RKO (cell line): ENCODE measurements at places on chromosomes 3 and 15.

- DNase-seq, result no peak
These were observed 198.9 kb downstream of the ROBO1 start for GRCh38 chr3:79568938-79569337.

DNA sequence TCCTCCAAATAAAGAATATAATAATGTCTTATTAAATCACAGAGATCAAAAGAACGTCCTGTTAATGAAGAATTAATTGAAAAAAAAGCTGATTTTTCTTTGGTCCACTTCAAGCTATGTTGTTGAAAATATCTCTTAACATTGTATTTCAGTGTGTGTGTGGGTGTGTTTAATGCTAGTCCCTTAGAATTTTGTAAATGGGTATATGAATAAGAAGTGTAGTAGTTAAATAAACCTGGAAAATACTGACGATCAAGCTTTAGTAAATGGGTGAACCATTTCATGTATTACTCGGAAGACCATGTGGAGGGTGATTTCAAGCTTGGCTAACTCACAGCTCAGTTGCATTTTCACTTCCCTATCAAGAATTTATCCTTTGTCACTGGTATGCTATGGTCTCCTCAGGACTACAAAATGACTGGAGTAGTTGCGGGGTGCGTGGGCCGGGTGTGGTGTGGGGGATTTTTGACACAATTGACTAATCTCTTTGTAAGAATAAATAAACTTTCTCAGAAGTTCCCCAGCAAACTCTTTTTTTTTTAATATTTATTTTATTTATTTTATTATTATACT is 586.4 kb downstream of the GRM7 start:
- no peak for DNase-seq

DNA sequence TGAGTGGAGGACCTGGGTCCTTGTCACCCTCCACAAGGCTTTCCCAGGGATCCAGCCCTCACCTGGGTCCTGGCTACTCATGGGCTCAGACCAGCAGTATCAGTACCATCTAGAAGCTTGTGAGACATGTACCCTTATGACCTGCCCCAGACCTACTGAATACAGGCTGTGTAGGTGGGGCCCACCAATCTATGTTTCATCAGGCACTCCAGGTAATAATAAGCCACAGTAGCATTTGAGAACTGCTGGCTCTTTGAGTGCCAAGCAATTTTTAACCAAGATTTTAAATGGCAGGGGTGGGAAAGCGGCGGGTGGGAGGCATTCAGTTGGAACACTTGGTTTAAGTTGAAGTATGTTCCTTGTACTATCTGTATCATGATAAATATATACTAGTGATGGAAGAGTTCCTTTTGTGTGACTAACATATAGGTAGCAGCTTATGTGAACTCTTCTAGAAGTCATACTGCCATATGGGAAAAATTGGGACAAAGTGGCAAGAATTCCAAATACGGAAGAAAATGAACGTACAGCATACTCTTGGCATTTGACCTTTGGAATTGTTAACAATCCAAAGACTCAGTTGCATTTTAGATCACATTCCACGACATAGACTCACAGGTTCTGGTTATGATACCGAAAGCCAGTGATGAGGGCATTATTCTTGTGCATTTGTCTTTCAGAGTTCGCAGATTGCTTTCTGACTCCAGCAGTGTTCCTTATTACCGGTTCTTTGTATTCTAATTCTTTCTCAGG is 190.4 kb downstream of the GHSR start:
- DNase-seq, result no peak

DNA sequence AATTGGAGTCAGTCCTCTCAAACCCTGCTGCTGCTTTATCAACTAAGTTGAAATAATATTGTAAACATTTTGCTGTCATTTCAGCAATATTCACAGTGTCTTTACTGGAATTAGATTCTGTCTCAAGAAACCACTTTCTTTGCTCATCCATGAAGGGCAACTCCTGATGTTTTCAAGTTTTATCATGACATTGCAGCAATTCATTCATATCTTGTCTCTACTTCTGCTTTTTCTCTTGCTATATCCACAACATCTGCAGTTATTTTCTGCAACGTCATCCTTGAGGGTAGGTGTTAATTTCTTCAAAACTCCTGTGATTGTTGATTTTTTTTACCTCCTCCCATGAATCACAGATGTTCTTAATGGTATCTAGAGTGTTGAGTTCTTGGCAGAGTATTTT is 181.6 kb downstream of the EPHA6 start:
- no peak for DNase-seq

DNA sequence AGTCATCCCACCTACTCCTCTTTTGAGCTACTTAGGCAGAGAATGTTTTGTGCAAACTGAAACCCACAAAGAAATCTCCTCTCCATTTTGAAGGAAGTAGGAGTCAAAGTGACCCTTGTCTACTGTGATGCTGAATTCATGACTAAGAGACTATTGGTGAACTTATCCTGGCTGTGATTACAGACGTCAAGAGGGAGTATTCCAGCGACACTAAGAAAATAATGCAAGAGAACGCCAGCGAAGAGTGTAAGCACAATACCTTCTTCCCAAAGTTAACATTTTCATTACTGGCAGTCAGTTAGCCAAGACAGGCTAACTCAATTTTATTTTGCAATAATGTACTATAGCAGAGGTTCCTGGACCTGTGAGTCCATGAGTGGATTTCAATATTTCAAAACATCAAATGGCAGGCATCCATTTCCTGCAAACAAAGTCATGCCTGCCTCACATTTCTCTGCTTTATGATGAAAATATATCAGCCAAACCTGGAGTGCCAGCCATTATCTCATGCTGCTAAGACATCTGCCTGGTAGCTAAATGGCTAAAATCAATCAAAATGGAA is 59.0 kb downstream of the CTNNB1 start:
- DNase-seq, result no peak

DNA sequence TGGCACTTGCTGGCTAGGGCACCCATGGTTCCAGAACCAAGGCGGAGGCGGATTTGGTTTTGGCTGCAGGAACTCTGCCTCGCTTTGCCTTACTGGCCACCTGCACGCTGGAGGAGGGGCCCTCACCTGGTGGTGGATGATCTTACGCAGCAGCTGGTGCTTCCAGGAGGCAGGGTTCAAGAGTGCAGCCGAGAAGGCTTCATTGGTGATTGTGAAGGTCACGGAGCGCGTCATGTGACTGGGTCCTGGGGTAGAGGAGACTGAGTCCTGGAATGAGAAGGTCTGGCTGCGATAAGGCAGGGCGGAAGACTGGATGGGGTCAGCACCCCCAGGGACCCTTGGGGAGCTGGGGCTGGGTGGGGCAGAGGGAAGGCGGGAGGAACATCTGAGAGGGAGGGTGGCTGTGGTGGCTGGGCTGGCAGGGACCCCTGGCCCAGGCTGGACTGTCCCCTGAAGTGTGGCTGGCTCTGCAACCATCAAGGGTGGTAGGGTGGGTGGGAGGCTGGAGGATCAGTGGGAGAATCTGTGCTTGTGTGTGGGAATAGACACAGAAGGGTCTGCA is 25.8 kb upstream of the GOLGA6C start:
- DNase-seq, result no peak

DNA sequence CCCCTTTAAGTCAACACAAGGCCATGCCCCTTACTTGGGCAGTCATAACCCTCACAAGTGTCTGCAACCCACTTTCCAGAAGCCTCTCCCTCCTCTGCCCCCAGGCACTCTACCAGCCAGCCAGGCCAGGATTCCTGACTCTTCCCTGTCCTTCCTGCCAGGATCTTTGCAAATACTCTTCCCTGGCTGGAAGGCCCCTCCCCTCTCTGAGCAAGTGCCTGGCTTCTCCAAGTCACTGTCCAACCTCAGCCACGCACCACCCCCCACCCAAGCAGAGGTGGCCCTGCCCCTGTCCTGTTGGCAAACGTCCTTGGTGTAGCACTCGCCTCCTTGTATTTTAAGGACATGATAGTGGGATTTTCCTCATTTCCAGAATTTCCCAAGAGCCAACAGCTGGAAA is 54.7 kb upstream of the USP3 start:
- no peak for DNase-seq

- DNase-seq, result no peak
These were observed 15.5 kb downstream of the SPTBN5 start for GRCh38 chr15:41878355-41878699.
